CD4-positive, alpha-beta T cell treated with Interleukin-1 beta for 1 hour (primary cell): ENCODE measurements at places on chromosomes 13 and 19.
A peak's percentile ranks its signal among the peaks of the same experiment; 100 is the strongest.

- DNase-seq: no peak
These were observed 958 bp upstream of the OBI1 start for GRCh38 chr13:78659732-78660494.

DNA sequence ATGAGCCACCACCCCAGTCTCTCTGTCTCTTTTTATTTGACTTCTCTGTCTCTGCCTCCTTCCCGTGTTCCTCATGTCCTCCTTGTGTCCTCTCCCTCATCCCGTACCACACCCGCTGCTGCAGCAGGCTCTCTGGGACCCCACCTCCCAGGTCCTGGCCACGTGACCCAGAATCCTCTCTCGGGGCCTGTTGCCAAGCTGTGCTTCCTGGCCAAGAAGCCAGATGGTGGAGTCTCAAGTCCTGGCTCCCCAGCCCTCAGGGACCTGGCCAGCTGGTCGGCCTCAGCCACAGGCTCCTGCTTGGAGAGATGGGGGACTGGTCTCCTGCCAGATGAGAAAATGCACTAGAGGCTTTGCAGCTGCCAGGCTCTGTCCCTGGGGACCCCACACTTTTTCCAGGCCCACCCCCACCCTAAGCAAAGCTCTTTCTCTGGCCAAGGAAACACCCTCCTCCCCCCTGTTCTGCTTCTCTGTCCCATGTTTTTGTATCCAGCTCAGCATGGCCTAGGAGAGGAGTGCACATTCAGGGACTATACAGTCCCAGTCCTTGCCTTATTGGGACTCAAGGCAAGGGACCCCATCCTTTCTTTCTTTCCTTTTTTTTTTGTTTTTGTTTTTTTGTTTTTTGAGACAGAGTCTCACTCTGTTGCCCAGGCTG, 34.3 kb upstream of the SHKBP1 start:
- no peak for DNase-seq

- DNase-seq: peak; percentile 49
These were observed at the start of gene LYL1 for GRCh38 chr19:13102666-13103580. LYL1 (minus strand) TSS chr19:13102858; CDS start chr19:13101171, 1,687 bp downstream.

- DNase-seq: no peak
These were observed 357.3 kb downstream of the KLF5 start for GRCh38 chr13:73416093-73416492.

GRCh38 chr19:31818798-31819105, 469.5 kb upstream of the TSHZ3 start:
- no peak for DNase-seq

DNA sequence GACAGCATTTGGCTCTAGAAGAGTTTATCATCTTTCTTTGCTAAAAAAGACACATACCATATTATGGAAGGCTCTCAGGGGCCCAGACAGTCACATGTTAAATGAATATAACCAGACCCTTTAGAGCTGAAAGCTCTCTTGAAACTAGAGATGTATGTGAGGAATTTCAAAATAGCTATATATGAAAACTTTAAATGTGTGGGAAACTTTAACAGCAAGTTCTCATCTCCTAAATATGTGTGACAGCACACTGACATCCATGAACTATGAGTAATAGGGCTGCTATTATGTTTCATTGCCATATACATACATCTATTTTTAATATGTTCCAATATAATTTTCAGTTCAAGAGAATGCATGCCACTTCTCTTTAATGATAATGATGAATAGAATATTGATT, 509.5 kb downstream of the GPC6 start:
- DNase-seq: no peak

DNA sequence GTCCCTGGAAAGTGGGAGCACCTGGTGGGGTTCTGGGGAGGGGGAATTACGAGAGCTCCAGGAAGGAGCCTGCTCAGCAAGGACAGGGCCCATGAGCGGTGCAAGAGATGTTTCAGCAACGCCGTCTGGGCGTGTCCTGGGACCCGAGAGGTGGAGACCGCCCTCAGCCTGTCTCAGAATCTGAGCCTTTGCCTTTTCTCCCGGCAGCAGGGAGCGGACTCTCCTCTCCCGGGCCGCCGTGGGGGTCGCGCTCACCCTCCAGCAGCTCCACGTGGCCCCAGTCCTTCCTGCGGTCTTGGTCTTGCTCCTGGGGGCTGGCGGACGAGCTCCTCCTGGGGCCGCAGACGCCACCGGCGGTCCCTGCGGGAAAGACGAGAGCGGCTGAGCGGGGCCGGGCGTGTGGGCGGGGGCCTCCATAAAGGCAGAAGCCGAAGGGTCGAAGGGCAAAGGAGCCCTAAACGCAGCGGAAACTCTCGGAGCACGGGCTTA, 714 bp downstream of the POLRMT start:
- no peak for DNase-seq
